ENCODE measurements at places on chromosomes 2 and 18. TPM values are rescaled to one million over a fixed set of nuclear protein-coding genes. Genes with fewer than 3 reads are reported as not detected.

- H3K27ac ChIP-seq: no peak overlapping the region
- DNase-seq: no peak
- no peaks in the 10 kb centered on the region for H3K27me3 ChIP-seq
- H3K36me3 ChIP-seq: no peaks in the 10 kb centered on the region
- no peak overlapping the region for H3K4me3 ChIP-seq
- no peaks in the 10 kb centered on the region for H3K4me1 ChIP-seq
Measured at GRCh38 chr18:73381016-73381698, 513.4 kb upstream of the NETO1 start.

GRCh38 chr2:231612109-231612455 lies 19.4 kb downstream of the TEX44 start:
- H3K4me1 ChIP-seq: peaks cover 30% of the 10 kb centered on the region
- no peak for DNase-seq
- H3K36me3 ChIP-seq: no peaks in the 10 kb centered on the region
- peak overlapping the region; percentile 96 for H3K27ac ChIP-seq
- H3K27me3 ChIP-seq: no peaks in the 10 kb centered on the region

ABCG8 gene
- not detected for total RNA-seq

- no peaks in the 10 kb centered on the region for H3K4me1 ChIP-seq
- no peaks in the 10 kb centered on the region for H3K36me3 ChIP-seq
- H3K27me3 ChIP-seq: no peaks in the 10 kb centered on the region
- no peak overlapping the region for H3K27ac ChIP-seq
- H3K4me3 ChIP-seq: no peak overlapping the region
- DNase-seq: no peak
Measured at GRCh38 chr18:25299426-25300300, 52.3 kb downstream of the ZNF521 start.

SLC9A2 gene
- total RNA-seq: not detected

GRCh38 chr2:74374509-74375205 lies 5.5 kb downstream of the DCTN1 start:
- peaks cover 12% of the 10 kb centered on the region for H3K4me1 ChIP-seq
- DNase-seq: no peak
- H3K4me3 ChIP-seq: no peak overlapping the region
- H3K36me3 ChIP-seq: peaks cover 9% of the 10 kb centered on the region

GRCh38 chr2:23367760-23368159 lies 17.2 kb upstream of the KLHL29 start:
- H3K36me3 ChIP-seq: no peaks in the 10 kb centered on the region
- H3K27ac ChIP-seq: no peak overlapping the region
- no peak overlapping the region for H3K4me3 ChIP-seq
- DNase-seq: no peak
- H3K4me1 ChIP-seq: no peaks in the 10 kb centered on the region

DNA sequence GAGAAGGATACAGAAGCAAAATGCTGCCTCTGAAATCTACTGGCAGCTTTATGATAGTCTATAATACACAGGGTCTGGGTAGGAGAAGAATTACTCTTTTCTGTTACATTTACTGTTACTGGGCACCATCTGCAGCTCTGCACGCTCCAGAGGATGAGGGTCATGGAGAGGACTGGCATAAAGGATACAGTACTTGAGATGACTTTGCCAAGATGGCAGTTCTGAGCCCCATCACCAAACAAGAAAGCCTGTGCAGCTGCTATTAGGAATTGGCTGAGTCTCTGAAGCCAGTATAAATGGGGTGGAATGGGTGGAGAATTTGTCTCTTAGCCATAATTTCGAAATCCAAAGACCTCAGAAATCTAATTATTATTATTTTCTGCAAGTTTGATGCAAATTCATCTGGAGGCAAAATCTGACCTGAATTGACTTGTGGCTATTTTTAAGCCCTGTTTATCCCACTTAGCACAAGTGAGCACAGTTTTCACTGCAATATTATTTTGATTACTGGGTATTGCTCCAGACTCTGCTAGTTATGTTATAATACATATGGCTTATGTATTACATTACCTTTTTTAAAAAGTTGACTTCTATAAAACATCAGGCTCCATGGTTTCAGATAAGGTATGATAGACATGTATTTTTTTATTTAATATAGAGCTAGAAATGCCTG lies 579.5 kb downstream of the MBD2 start:
- no peaks in the 10 kb centered on the region for H3K4me1 ChIP-seq
- no peak for DNase-seq
- H3K27ac ChIP-seq: no peak overlapping the region
- H3K27me3 ChIP-seq: no peaks in the 10 kb centered on the region

- no peaks in the 10 kb centered on the region for H3K4me1 ChIP-seq
- H3K36me3 ChIP-seq: no peaks in the 10 kb centered on the region
- H3K27me3 ChIP-seq: no peaks in the 10 kb centered on the region
- no peak for DNase-seq
- H3K27ac ChIP-seq: no peak overlapping the region
Measured at GRCh38 chr2:186903216-186903615, 54.2 kb upstream of the ZSWIM2 start.

DNA sequence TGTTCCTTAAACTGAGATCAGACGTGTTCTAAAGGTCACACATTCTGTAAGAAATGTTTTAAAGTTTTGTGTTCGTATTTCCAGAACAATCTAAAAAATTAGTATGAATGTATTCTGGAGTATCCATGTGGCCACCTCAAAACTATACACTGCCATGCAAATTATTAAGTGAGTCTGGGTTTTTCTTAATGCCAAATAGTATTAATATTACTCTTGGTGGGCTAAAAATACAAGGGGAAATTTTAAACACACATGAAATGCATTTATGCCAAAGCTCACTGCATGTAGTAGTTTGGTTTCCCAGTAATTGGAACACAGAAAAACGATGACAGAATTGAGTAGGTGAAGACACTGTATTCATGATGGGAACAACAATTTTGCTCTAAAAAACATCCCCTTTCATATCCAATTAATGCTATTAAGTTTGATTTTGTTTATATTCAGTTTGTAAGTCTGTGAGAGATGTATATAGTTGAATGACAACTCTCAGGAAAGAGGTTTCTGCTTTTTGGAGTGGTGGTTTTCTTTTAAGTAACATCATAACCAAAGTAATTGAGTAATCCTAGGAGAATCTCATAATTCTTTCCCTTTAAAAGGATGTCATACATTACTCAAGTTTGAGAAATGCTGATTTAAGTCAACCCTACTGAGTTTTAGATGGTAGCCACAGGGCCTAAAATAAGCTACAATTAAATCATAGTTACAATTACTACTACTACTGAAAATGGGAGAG lies 75.7 kb upstream of the CDCA7 start:
- H3K4me3 ChIP-seq: no peak overlapping the region
- H3K27me3 ChIP-seq: peaks cover 21% of the 10 kb centered on the region
- H3K4me1 ChIP-seq: peaks cover 13% of the 10 kb centered on the region
- H3K27ac ChIP-seq: no peak overlapping the region
- no peak for DNase-seq

DNA sequence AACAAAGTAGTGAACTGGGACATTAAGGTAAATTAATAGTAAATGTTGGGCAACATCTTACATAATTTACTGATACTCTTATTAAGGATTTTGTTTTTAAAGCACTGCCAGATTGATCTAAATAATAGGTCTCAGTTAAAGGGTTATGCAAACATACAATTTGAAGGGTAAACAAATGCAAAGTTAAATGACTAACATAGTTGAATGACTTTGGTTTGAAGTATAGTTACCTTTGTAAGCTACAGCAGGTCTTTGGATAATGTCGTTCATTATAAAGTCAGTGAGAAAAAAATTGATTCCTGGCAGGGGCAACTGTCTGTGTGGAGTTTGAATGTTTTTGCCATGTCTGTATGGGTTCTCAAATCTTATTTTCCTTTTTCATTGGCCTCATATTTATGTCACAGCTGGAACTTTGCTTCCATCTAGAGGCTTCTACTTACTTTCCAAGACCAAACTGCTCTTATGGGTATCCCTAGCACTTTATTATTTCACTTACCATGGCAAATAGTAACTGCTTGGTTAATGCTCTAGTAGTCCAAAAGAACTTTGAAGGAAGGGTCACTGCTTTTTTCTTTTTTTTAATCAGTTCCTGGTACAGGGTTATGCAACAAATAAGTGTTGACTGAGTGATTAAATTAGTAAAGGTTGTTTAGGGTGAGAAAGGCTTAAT lies 107.8 kb downstream of the NBEAL1 start:
- DNase-seq: no peak
- no peaks in the 10 kb centered on the region for H3K27me3 ChIP-seq
- no peak overlapping the region for H3K4me3 ChIP-seq
- no peak overlapping the region for H3K27ac ChIP-seq

DNA sequence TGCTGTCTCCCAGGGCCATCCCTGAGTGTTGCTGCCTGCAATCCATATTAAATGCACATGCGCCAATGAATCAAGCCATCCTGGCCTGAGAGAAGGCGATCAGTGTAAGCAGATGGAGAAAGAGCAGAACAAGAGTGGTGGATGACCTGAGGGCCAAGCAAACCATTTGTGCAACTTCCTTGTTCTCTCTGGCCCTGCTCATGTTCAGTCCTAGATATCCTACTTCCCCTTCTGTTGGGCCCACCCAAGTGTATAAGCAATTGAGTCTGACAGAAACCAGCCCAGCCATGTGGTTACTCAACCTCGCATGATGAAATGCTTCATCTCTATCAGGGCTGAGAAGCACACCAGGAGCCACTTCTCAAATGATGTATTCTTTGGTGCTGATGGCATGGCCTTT lies 383.1 kb upstream of the ID2 start:
- DNase-seq: no peak
- peaks cover 55% of the 10 kb centered on the region for H3K4me1 ChIP-seq
- no peak overlapping the region for H3K27ac ChIP-seq
- H3K4me3 ChIP-seq: no peak overlapping the region
- peaks cover 5% of the 10 kb centered on the region for H3K27me3 ChIP-seq

- peaks cover 32% of the 10 kb centered on the region for H3K36me3 ChIP-seq
- no peaks in the 10 kb centered on the region for H3K27me3 ChIP-seq
- H3K4me1 ChIP-seq: no peaks in the 10 kb centered on the region
- no peak overlapping the region for H3K27ac ChIP-seq
Measured at GRCh38 chr18:70046207-70046606, 98.5 kb upstream of the CD226 start.

MYL12A gene
- 722 TPM for total RNA-seq

SLC4A5 gene
- 0.42 TPM for total RNA-seq

GRCh38 chr18:75305984-75306383 lies 95.4 kb downstream of the TSHZ1 start:
- no peak overlapping the region for H3K4me3 ChIP-seq
- H3K36me3 ChIP-seq: no peaks in the 10 kb centered on the region
- peaks cover 3% of the 10 kb centered on the region for H3K27me3 ChIP-seq
- H3K4me1 ChIP-seq: no peaks in the 10 kb centered on the region
- no peak for DNase-seq
- no peak overlapping the region for H3K27ac ChIP-seq

CYBRD1 gene
- total RNA-seq: 0.44 TPM

NDC80 gene
- total RNA-seq: 83.9 TPM

DNA sequence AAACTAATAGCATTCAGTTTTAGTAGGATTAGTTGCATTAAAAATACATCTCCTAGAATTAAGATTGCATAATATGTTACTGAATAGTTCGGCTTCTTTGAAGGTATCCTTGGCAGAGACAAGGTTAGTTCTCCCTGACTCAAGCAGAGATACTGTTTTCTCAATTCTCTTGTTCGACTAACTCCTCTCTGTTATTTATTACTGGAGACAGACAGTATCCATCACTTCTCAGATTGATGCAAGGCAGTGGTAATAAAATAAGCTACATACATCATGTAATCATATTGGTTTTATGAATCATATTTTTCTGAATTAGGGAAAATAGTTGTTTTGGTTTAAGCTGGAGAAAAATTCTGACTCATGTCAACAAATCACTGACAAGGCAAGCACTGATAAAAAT lies 134.8 kb downstream of the SLC8A1 start:
- H3K27me3 ChIP-seq: no peaks in the 10 kb centered on the region
- H3K4me1 ChIP-seq: no peaks in the 10 kb centered on the region
- H3K4me3 ChIP-seq: no peak overlapping the region
- no peaks in the 10 kb centered on the region for H3K36me3 ChIP-seq
- no peak overlapping the region for H3K27ac ChIP-seq

DNA sequence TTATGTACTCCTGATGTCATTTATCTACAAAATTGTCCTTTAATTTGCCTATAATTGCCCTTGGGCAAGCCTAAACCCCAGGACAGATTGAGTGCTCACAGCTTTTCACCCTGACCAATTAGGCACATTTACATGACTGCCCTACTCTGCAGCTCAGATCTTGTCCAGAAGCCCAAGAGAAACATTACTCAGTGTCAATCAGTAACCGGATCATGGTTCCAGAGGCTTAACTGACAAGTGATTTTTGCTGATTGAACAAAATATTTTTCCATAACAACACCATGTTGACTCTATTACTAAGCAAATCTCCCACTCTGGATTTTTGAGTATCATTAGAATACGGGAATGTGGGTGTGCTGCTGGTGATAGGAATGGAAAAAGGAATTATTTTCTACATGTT lies 465.4 kb upstream of the TNP1 start:
- H3K36me3 ChIP-seq: no peaks in the 10 kb centered on the region
- no peak overlapping the region for H3K4me3 ChIP-seq
- no peak overlapping the region for H3K27ac ChIP-seq
- no peaks in the 10 kb centered on the region for H3K4me1 ChIP-seq
- DNase-seq: no peak
- H3K27me3 ChIP-seq: no peaks in the 10 kb centered on the region

DNA sequence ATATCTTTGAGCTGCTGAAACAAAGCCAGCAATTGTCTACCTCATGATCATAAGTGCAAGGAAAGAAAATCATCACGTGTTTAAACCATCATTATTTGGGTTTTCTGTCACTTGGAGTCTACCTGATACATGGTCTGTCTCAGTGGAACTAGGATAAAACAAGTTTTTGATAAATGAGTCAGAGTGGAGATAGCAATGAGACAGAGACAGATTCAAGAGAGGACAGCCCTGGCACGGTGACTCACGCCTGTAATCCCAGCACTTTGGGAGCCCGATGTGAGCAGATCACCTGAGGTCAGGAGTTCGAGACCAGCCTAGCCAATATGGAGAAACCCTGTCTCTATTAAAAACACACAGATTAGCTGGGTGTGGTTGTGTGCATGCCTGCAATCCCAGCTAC lies 93.8 kb downstream of the PMAIP1 start:
- no peaks in the 10 kb centered on the region for H3K36me3 ChIP-seq
- H3K4me3 ChIP-seq: no peak overlapping the region
- peaks cover 62% of the 10 kb centered on the region for H3K27me3 ChIP-seq
- no peak for DNase-seq
- no peak overlapping the region for H3K27ac ChIP-seq

SLC38A11 gene
- total RNA-seq: not detected

Measured in activated CD8-positive, alpha-beta memory T cell treated with anti-CD3 and anti-CD28 coated beads, Interleukin-2, amount 10 ng/mL, durations not matched to agents 7 days and 5 days (primary cell).